ENCODE measurements at places on chromosomes 7 and 10.

DNA sequence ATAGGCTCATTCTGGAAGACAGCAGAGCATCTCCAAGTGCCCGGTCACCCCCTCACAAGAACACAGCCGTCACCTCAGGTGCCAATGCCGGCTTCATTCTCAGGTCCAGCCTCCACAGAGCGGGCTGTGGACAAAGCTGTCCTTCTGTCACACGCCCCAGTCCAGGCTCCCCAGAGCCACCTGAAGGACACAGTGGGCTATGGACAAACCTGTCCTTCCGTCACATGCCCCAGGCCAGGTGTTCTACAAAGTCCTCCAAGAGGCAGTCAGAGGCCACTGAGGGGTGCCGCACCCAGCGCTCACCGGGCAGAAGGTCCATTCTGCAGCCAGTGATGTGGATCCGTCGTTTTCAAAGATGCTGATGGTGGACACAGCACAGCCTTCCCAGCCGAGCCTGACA, 173.2 kb upstream of the PPP2R2D start:
- no peak for DNase-seq

DNA sequence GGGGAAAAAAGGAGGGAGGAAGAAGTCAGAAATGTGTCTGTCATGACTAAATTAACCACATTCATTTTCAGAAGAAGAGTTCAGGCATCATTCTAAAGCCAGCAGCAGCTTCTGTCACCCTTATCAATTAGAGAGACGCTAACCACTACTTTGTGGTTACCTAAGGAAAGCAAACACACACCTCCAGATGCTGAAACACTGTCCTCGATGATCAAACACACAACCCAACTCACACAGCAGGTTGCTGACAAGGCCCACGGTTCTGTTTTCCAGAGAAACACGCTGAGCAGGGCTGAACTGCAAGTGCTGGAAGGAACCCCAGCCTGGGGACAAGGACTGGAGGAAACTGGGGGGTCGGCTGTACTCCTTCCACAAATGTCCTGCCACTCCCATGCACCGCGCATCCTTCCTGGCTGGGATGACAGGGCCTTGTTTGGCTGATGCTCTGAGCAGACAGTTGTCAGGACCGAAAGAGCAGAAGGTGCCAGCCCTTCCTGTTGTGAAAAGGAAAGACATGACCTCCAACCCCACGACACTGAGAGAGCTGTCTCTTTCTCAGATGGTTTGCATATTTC, 36.6 kb downstream of the PRKCQ start:
- DNase-seq, result no peak

DNA sequence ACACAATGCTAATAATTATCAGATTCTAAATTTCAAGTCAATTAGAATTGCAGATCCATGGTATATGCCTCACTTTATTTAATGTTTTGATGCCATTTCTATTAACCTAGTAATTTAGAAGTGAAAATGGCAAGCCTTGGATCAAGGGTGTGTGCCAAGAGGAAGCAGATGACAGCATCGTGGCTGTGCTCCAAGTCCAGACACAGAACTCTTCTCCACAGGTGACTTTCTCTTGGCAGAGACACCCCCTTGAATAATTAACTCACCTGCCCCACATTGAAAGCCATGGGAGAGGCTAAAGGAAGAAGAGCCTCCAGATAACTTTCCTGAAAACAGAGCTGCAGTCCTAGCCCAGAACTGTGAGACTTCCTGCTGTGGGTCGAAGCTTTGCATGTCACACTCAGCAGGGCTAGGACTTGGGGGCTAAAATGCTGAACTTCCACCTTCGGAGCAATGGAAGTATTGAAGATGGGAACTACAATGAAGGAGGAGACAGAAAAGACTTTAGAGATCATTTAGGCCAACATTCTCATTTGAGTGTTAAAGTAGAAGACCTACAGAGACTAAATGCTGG, 996 bp upstream of the C10orf90 start:
- no peak for DNase-seq

- DNase-seq, result no peak
These were observed 795 bp downstream of the PRF1 start for GRCh38 chr10:70601746-70602145.

DNA sequence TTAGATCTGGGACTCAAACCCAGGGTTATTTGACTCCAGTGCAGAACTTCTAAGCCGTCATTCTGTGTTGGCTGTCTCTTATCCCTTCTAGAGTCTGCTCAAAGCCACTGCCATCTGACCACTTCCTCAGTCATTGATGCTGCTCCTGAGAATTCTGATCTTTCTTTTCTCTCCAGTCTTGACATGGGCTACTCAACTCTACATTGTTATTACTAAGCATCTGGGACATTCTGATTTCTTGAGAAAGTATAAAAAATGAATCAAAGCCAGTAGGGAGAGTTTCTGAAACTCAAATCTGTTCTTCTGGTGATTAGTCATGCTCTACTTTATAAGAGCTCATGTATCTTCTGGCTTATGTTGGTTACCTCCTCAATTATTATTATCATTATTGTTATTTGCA, 48.7 kb downstream of the ANK3 start:
- no peak for DNase-seq

DNA sequence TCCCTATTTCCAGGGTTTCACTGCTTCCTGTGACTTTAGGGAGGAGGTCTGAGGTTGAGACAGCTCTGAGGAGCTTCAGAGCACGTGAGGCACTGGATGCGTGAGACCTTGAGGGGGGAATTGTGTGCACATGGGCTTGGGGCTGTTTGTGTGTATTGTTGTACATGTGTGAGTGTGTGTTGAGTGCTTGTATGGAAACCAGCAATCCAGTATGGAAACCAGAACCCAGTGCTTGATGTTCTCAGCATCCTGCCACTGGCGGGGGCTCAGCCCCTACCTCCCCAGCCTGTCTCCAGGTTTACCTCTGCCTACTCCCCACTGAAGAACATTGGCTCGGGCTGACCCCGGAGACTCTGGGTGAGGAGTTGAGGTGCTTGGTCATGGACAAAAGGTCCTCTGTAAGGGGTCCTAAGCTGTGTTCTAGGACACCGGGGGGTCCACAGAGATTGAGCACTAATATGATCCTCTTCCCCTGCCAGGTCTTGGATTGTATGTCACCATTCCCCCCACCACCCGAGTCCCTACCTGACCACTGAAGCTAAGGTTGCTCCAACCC, 20.8 kb downstream of the SFTPD start:
- DNase-seq, result no peak

All from stimulated activated CD8-positive, alpha-beta memory T cell treated with anti-CD3 and anti-CD28 coated beads, Interleukin-2, amount 100 ng/mL, for 1 hour (primary cell).